ENCODE measurements at places on chromosomes 6 and 20. TPM values are rescaled to one million over a fixed set of nuclear protein-coding genes. Genes with fewer than 3 reads are reported as not detected.
A peak's percentile ranks its signal among the peaks of the same experiment; 100 is the strongest.

Gene C6orf132
- total RNA-seq, result 8.5 TPM

Gene NOX3
- total RNA-seq, result not detected

Gene TENT5A
- total RNA-seq, result 26.3 TPM

Gene PI16
- total RNA-seq, result 25.3 TPM

Gene RFX6
- not detected for total RNA-seq

Gene SAMD10
- 2.6 TPM for total RNA-seq

DNA sequence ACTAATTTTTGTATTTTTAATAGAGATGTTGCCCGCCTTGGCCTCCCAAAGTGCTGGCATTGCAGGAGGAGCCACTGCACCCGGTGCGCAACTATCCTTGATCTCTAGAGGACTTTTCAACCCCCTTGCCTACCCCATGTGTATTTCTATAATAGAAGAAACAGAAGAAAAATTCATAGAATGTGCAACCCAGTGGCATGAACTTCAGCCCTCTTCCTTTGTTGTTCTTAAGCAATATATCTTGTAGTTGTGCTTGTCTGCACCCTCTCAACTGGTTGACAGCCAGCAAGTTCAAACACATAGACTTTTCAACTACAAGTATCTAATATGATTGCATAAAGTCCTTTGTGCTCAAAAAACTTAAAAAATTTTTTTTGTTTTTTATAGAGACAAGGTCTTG lies 72.3 kb upstream of the NCOA3 start:
- no peak for DNase-seq

DNA sequence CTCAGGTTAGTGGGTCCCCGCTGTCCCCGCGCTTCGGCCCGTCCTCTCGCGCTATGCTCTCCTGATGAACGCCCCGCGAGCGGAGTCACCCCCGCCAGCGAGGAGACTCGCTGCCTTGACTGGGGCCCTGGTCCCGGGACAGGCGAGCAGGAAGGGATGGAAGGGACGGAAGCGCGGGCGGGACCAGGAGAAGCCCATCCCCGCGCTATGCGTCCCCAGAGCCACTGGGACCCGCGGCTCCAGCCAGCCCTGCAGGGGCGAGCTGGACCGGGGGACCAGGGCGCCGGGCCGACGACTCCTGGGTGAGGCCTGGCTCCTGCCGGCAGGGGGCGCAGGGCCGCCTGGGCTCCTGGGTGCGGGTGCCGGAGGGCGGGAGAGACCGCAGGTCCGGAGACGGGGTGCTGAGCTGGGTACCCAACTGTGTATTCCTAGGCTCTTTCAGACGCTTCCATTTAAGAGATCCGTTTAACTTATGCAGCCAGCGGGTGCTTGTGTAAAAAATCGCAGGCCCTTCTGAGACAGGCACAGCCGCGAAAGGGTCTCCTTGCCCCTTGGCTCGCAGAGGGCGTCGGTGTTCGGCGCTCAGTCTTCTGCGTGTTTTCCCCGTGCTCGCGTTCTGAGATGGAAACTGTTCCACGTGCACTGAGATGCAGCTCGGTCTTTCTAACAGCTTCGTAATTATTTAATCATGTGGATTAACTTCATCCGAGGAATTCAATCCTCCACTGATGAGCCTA lies 580 bp upstream of the SYCP2 start:
- DNase-seq, result peak; percentile 81

- no peak for DNase-seq
Measured at GRCh38 chr20:51313358-51313827, 229.1 kb downstream of the NFATC2 start.

DNA sequence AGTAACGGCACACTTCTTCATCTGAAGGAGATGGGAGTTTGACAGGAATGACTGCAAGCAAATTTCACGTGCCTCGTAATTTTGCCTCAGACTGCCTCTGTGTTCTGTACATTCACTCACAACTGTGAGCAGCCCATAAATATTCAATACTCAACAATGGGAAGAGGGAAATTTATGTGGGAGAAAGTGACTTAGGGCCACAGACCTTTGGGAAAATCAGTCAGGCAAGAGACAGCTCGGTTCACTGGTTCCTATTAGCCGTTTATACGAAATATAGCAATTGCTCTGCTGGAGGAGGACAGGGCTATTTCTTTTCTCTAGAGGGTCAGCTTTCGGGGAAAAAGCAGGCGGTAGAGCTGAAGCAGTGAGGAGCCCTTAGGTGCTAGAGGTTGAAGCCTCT lies 28.0 kb downstream of the OPN5 start:
- DNase-seq, result no peak

DNA sequence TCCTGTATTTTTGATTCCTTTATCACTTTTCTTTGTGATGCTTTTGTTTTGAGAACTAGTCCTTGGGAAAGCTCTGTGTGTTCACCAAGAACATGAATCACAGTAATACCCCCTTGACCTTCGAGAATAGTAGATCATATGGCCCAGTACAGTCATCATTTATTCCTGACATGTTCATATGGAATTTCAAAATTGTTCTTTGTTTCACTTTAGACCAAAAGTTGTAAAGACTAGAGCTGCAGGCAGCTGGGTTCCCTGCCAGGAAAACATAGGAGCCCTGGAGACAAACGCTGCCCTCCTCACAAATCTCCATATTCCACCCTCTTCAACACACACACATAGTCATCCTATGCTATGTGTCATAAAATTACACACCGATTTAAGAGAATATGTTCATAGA lies 621.2 kb upstream of the EYS start:
- no peak for DNase-seq

DNA sequence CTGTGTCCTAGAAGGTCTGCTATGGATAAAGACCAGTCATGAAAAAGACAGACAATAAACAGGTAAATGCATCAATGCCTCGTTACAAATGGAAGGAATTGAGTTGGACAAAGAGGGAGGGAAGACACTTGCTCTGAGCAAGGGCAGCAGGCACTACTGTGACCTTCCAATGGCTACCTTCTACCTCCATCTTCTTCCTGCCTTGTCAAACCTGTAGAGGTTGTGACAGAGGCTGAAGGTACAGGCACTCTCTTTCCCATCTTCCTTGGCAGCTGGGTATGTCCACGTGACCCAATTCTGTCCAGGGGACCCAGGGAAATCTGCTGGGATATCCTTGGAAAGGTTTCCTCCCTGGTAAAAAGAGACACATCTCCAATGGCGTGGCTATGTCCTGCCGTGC lies 274.8 kb downstream of the TFAP2C start:
- DNase-seq, result no peak

DNA sequence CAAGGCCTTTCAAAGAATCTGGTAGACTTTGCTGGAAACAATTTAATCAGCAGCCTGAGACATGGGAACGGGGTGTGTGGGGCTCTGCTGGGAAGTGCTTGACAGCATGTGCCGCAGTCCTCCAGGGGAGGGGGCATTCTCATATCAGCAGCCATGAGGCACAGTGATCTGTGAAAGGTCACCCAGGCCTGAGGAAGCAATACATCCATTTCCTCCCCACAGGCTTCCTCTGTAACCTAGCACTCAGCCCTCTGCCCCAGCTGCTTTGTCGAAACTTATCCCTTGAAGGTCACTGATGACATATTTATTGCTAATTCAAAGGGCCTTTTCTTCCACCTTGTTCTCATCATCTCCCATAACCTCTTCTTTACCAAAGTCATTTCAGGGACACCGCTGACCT lies 103.3 kb downstream of the TNFAIP3 start:
- DNase-seq, result no peak

DNA sequence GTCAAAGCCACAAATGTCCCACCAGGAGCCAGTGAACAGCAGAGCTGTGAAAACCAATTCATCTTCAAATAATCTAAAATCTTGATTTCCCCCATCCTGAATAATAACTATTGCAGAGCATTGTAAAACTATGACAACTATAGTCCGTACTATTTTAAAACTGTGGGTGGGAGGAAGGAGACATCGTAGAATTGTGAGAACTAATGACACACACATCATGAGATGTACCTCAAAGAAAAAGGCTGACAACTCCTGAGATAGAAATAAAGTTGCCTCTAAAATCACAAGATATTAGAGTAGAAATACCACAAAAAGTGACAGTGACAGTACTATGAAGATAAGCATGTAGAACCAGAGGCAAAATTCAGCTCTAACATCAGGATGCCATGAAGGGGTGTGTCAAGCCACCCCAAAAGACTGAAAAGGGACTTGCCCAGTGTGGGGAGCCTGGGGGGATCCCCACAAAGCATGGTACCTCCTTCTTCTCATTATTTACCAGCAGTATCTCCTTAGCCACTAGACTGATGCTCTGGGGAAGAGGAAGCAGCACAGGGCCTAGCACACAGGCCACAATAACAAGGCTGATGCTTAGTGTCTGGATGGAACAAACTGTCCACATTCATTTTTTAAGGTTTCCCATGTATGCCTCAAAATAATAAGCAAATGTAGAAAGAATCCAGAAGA lies 13.4 kb downstream of the NAPB start:
- no peak for DNase-seq

- no peak for DNase-seq
Measured at GRCh38 chr6:156017838-156018237, 562.2 kb upstream of the NOX3 start.

GRCh38 chr20:46342451-46343347 lies 34.4 kb upstream of the CDH22 start:
- DNase-seq, result no peak

- no peak for DNase-seq
Measured at GRCh38 chr6:144729502-144729901, 444.4 kb downstream of the UTRN start.

GRCh38 chr20:5675103-5676091 lies 74.8 kb upstream of the SHLD1 start:
- peak; percentile 20 for DNase-seq

DNA sequence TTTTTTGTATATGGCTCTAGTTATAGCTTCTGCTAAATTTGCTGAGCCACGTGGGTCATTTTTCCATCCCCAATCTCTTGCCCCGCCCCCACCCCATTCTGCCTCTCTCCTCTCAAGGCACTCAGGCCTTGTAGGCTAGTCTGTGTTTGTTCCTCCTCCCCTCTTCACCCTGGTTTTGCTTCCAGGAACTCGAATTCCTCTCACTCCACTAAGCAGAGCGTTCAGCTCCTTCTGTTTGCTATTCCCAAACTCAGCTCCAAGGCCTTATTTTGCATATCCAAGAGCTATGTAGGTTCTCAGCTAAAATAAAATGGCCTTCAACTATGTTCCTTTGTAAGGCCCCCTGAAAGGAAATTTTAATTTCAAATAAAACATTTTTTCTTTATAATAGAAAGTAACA lies 1293.7 kb downstream of the EPHA7 start:
- DNase-seq, result no peak

DNA sequence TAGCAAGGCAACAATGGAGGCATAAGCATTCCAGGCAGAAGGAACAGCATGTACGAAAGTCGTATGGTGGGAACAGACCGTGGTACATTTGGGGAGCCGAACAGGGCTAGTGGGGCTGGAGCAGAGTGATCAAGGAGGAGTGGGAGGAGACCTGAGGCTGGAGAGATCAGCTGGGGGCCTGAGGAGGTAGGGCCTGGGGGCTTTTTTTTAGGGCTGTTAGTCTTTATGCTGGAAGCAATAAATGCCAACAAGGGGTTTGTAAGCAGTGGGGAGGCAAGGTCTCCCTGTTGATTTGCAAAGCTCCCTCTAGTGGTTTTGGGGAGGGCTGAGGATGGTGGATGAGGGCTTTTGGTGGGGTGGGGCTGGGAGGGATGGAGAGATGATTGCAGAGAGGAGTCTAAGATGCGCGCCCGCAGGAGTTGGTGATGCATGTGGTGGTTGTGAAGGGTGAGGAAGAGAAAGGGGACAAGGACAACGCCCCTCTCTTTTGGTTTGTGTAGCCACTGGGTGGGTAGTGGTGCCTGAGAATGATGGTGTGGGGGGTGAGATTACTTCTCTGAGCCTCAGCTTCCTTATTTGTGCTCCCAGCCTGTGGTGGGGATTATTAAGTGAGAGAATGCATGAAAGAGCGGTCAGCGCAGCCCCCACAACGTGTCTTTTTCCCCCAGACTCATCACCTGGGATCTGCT lies 74.1 kb upstream of the TOX2 start:
- no peak for DNase-seq

- DNase-seq, result no peak
Measured at GRCh38 chr6:170122651-170123050, 168.2 kb downstream of the DLL1 start.

GRCh38 chr6:116280161-116280932 lies 617 bp upstream of the TSPYL1 start:
- DNase-seq, result peak; percentile 44

GRCh38 chr6:27056615-27057014 lies 190.9 kb upstream of the PRSS16 start:
- no peak for DNase-seq

DNA sequence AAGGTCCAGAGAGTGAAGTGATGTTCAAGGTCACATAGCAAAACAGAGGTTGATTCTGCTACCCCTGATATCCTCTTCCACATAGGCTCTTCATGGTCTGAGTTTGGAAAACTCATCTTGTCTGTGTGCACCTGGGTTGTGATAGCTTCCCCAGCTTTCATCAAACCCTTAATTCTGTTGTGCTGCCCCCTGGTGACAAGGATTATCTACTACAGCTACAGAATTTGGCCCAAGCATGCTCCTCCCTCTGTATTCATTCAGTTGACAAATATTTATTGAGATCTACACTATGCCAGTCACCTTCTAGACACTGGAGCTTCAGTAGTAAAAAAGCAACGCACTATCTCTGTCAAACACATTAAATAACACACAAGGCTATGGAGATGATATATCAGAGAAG lies 50.4 kb downstream of the SMPDL3A start:
- peak; percentile 82 for DNase-seq

- DNase-seq, result no peak
Measured at GRCh38 chr6:119147101-119148053, 68.9 kb upstream of the FAM184A start.

GRCh38 chr6:127969701-127970100 lies 68.8 kb upstream of the THEMIS start:
- no peak for DNase-seq

GRCh38 chr6:17291778-17292177 lies 10.6 kb downstream of the RBM24 start:
- peak; percentile 92 for DNase-seq

GRCh38 chr6:161496941-161497340 lies 223.1 kb upstream of the AGPAT4 start:
- DNase-seq, result no peak
